ENCODE measurements at places on chromosomes 7 and 10.

GRCh38 chr10:86344281-86344680 is 22.3 kb downstream of the GRID1 start:
- no peak for DNase-seq

DNA sequence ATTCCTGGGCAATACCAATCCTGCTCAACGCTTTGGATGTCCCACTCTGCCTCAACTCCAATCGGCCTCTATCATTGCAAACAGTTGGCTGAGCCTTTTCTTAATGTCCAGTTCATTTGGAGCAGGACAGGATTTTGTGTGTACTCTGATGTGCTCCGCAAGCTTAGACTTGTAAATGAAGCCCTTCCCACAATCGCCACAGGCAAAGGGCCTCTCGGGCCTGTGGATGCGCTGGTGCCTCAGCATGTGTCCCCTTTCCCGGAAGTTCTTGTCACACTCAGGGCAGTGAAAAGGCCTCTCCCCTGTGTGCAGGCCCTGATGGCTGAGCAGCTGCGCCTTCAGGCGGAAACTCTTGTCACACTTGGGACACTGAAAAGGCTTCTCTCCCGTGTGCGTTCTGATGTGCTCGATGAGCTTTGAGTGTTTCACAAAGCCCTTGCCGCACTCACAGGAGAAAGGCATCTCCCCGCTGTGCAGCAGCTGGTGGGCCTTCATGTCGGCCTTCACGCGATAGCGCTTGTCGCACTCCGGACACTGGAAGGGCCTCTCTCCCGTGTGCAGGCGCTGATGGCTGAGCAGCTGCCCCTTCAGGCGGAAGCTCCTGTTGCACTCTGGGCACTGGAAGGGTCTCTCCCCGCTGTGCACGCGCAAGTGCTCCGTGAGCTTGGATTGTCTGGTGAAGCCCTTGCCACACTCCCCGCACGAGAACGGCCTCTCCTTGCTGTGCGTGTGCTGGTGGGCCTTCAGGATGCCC is 20.0 kb downstream of the ZNF786 start:
- no peak for DNase-seq

GRCh38 chr10:96996275-96996965 is 164.3 kb downstream of the LCOR start:
- no peak for DNase-seq

DNA sequence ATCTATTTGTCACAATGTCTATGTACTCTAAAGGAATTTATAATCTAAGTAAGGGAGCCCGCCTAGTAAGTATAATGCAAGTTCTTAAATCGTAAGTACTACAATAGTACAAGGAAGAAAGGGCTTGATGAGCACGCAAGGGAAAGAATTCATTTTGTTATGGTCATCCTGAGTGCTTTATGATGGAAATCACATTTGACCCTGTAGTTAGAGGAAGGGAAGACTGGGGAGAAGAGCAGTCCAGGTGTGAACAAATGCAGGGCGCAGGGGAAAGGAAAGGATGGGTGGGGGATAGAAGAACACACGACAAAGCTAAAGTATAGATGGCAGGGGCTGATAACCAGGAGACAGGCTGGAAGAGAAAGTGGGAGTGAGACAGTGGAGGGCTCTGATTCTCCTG is 88.2 kb upstream of the ARMC3 start:
- no peak for DNase-seq

- DNase-seq = no peak
Measured at GRCh38 chr7:2544541-2545188, 10.7 kb downstream of the BRAT1 start.

GRCh38 chr7:516606-517456 is 2.8 kb downstream of the PDGFA start:
- no peak for DNase-seq

DNA sequence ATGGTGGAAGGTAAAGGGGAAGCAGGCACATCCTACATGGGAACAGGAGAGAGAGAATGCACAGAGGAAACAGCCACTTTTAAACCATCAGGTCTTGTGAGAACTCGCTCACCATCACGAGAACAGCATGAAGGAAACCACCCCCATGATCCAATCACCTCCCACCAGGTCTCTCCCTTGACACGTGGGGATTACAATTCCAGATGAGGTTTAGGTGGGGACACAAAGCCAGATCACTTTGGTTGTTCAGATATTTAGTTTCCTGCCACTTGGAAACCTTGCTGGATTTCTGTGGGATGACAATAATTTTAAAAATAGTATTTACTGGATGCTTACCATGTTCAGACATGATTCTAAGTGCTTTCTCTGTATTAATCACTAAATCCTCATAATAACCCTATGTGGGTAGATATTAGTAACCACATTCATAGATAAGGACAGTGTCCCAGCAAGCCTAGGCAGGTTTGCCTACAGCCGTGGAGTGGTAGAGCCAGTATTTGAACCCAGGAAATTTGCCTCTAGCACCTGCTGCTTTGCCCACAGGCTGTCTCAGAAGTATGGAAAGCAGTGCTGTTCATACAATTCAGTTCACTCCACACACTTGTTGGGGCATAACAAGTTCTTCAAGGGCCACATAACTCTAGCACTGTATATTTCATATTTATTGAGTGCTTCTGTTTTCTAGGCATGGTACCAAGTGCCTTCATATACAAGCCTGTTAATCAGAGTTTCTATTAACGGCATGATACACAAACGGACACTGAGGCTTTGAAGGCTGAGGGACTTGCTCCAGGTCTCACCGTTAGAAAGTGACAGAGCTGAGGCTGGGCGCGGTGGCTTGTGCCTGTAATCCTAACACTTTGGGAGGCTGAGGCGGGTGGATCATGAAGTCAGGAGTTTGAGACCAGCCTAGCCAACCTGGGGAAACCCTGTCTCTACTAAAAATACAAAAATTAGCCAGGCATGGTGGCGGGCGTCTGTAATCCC is 8.3 kb downstream of the TLL2 start:
- DNase-seq = no peak

DNA sequence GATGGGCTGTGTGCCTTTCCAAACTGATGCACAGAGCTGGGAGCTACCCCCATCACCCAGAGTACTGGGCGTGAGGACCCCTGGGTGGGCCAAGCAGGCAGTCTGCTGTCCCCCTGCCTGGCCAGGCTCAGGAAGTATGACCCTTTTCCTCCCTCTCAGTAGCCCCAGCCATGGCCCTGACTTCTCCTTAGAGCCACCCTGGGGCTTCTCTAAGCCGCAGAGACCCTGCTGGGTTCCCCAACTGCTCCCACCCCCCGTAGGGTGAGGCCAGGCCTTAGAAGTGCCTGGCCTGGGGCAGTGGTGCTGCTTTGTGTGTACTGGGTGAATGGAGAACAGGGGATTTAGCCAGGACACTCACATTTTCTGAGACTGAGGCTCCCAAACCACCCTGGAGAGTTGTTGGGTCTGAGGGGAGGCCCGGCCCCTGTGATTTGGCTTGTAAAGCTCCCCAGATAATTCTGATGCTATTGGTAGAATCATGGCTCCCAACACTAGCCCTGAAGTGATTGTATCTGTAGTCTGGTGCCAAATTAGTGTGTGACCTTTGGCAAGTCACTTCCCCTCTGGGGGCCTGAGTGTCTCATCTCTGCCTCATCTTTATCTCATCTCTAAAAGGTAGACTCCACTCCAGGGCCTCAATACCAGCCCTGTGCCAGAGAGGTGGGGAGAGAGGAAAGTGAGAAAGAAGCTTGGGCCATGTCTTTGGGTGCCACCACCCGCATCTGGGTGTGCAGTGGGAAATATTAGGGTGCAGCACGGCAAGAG is 99.7 kb upstream of the PPIF start:
- DNase-seq = no peak

- peak; percentile 65 for DNase-seq
Measured at GRCh38 chr7:130154501-130155317, 50.5 kb downstream of the TMEM209 start.

DNA sequence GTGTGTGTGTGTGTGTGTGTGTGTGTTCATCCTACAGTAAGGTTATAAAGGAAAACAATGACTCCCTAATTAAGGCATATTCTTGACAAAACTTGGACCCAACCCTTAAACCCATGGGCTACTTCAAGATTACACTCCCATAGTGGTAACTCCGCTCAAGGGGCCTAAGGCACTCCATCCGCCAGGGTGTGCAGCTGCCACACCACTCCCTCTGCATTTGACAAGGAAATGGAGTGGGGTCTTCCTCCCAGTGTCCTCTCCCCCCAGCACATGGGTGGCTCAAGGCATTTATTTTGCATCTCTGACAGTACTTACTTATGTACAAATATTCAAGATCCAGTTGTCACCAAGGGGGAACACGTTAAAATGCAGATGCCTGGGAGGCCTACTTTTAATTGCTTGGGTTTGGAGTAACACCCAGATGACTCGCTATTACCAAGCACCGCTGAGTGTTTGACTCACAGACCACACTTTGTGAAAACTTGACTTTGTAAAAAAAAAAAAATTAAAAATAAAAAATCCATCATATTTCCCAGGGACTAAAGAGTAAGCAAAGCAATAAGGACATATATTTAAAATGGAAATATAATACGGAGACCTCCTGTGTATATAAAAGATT is 53.0 kb upstream of the AGR3 start:
- no peak for DNase-seq

GRCh38 chr7:30327813-30328212 is 43.4 kb downstream of the ZNRF2 start:
- DNase-seq = no peak

GRCh38 chr7:48028938-48029337 is at the start of gene SUN3:
SUN3 (minus strand) TSS chr7:48029107; CDS start chr7:48028938, 169 bp downstream.
- DNase-seq = no peak

- no peak for DNase-seq
Measured at GRCh38 chr10:95214369-95214768, 20.3 kb downstream of the ACSM6 start.

DNA sequence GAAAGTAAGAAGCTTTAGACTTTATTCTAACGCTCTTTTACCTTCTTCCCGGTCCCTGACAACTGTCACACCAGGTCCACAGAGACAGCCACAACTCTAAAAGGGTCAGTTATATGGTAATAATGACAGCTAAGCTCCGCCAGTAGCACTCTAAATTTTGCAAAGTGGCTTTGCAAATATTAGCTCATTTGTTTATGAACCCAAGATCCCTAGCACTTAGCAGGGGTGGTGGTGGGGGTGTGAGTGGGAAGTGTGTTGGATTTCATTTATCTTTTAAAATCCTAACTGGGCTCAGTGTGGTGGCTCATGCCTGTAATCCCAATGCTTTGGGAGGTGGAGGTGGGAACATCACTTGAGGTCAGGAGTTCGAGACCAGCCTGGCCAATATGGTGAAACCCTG is 34.8 kb upstream of the SDK1 start:
- DNase-seq = no peak

DNA sequence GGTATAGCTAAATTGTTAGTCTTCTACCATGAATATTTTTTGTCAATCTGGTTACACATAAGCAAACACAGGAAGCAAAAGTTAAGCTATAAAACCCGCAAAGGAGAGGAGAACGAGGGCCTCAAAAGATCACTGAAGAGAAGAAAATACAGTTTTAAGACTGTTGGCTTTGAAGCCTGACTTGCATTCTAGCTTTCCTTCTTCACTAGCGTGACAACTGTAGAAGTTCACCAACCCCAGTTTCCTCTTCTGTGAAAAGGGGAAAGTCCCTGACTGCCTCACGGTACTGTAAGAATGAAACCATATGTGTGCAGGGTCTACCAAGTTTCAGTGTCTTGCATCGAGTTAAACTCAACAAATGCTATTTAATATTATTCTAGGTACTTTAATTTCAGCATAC is 7.5 kb upstream of the LRRN3 start:
- DNase-seq = no peak

DNA sequence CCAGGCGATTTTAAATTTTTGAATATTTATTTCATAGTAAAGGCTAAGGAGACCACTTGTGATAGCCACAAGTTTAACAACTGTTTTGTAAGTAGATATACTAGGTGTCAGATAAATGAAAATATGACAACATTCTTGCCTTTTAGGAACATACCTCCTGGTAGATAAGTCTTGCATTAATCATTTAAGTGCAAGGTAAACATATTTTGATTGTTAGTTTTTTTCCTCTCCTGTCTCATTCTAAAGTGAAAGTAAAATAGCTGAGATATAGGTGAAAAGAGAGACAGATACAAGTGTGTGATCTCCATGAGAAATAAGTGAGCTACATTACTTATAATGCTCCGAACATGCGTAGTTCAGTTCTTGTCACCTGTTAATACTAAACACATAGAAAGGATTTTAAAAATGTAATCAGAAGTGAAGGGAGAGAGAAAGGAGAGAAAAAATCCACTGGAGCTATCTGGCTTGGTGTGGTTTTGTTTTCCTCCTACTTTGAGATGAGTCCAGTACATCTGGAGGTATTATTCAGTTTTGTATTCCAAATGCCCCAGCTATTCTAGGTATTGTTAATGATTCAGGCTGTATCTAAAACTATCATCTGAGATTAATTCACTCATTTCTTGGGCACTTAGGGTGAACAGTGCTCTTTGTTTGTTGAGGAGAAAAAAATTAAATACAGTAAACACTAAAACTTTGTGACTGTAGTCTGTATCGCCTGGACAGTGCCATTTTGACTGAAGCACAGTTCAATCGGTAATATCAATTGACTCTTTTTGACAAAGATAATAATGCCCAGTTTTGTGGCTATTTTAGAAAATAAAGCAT is 21.2 kb downstream of the GLCCI1 start:
- no peak for DNase-seq

DNA sequence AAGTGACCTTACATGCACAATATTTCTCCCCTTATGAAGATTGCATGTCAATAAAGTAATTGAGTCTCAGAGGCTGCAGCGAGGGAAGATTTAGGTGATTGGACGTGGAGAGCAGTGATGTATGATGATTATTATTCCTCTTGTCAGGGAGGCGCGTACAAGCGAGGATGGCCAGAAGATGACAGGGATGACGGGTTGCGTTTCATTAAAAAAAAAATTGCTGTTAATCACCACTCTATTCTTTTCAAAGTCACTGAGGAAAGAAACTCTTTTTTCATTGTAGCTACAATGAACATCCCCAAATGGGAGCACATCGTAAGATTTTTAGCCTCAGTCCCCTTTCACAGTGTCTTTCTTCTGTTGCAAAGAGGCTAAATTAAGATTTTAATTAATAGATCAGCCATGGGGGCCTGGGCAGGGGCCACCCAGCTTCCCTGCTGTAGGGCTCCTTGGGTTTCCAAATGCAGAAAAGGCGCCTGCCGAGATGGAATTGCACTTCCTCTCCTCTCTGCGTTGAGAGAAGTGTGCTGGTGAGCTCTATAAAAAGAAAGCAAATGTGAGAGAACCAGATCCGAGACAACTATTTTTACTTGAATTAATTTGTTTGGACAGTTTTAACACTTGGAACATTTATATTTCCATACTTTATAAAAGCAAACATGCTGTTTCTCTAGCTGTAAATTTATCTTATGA is 998.1 kb downstream of the LRMDA start:
- DNase-seq = no peak

- DNase-seq = no peak
Measured at GRCh38 chr7:139061416-139061815, 25.6 kb upstream of the ZC3HAV1L start.

Data from NCI-H2107 (cell line).